ENCODE measurements at places on chromosomes 6 and 20.

DNA sequence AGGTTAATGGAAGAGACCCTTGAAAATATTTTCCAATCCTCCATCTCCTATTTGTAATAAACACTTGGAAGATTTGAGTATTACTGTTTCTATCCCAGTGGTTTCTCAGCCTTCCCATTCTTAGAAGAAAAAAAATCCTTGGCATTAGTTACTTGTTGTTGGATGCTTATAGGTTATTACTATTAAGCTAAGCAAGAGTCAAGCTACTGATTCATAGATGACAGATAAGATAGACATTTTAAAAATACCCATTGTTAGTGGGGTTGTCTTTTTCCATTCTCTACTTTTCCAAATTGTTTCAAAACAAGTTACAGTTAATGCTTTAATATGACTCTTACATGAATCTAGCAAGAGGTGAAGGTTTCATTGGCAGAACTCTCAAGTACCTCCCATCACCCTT is 158.5 kb downstream of the HIVEP2 start:
- DNase-seq, result no peak

DNA sequence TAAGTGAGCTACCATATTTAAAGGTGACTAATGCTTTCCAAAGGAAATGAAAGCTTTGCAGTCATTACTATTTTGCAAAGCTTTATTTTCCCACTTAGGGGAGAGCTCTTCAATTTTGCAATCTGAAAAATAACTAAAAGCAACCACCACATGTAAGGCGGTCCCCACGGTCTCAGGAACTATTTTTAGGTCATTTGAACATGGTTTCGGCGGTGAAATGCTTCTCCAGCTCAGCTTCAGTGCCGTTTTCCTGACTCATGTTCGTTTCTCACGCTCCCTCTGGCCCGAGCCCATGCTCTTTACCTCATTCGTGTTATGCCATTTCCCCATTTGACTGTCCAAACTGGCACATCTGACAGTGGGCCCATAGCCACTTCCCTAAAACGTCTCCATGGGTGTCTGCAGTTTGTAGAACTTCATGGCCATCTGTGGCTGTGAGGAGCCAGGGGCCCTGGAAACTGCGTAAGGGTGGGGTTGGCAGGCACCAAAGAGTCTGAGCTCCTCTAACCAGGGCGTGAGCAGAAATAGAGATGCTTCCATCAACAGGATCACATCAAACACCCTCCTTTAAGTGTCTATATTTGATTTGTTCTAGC is 46.5 kb downstream of the ADTRP start:
- no peak for DNase-seq

GRCh38 chr20:60513141-60513540 is 554.9 kb downstream of the CDH26 start:
- DNase-seq, result no peak

DNA sequence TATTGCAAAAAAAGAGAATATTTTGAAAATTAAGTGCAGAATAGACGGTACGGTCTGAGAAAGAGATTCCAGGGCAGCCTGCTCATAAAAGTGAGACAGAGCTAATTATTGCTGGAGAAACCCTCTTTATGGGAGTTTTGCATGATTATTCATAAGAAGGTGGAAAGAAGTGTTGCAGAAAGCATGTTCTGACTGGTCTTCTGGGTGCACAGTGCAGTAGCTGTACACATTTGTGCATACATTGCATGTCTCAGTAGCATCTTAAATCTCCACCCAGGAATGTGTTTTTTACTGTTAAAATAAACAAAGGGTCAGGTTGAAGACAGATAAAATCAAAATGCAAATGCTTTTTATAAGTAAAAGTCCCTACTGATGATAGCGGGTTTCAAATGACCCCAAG is 1813.6 kb upstream of the DEFB115 start:
- DNase-seq, result no peak

GRCh38 chr6:170269846-170270541 is 20.9 kb downstream of the DLL1 start:
- DNase-seq, result no peak

DNA sequence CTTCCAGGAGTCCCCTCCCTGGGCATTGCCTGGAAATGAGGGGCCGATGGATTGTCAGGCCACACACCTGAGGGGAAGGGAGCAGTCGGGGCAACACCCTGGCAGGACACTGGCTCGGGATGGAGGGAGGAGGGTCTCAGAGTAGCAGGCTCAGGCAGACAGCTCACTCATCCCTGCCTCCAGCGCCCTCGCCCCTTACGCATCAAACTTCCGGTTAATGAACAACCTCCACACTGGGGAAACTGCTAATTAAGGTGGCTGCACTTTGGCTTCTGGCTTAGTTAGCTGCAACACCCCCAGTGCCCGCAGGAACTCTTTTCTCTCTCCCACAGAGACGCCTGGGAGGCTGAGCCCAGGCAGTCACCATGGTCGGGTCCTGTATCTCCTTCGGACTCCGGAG is 13.4 kb upstream of the CHRNA4 start:
- no peak for DNase-seq

DNA sequence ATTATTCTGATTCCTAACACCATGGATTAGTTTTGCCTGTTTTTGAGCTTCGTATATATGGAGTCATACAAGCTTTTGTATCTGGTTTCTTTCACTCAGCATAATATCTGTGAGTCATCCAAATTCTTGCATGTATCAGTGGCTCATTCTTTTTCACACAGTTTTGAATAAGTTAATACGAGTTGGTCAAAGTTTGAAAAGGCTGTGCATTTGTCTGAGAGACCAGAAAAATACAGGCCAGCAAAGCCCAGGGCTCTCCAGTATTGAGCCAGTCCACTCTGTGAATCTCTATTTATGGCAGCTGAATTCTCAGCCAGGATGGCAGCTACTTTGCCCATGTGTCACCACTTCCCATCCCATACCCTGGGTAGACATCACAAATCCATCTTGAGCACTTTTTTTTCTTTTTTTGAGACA is 7.2 kb upstream of the CHMP4B start:
- no peak for DNase-seq

DNA sequence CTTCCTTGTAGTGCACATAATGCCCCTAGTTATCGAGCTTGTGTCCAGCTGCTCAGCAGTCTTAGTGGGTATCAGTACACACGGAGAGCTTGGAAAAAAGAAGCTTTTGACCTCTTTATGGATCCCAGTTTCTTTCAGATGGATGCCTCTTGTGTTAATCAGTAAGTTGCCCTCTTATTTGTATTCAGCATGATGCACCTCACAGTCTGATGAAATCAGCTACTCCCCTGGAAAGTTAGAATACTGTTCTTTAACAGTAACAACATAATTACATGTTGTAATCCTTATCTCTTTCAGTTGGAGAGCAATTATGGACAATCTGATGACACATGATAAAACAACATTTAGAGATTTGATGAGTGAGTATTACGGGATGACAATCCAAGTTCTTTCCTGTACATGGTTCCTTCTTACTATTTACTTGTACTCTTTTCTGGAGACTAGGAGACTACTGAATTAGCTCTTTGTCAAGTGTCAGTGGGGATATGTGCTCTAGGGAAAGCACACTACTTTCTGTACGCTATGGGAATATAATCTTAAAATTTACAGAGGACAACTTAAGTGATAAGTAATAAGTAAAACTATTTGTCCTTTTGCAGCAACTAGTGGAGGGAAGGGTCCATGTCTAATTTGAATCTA is 39.1 kb downstream of the PGM3 start:
- no peak for DNase-seq

DNA sequence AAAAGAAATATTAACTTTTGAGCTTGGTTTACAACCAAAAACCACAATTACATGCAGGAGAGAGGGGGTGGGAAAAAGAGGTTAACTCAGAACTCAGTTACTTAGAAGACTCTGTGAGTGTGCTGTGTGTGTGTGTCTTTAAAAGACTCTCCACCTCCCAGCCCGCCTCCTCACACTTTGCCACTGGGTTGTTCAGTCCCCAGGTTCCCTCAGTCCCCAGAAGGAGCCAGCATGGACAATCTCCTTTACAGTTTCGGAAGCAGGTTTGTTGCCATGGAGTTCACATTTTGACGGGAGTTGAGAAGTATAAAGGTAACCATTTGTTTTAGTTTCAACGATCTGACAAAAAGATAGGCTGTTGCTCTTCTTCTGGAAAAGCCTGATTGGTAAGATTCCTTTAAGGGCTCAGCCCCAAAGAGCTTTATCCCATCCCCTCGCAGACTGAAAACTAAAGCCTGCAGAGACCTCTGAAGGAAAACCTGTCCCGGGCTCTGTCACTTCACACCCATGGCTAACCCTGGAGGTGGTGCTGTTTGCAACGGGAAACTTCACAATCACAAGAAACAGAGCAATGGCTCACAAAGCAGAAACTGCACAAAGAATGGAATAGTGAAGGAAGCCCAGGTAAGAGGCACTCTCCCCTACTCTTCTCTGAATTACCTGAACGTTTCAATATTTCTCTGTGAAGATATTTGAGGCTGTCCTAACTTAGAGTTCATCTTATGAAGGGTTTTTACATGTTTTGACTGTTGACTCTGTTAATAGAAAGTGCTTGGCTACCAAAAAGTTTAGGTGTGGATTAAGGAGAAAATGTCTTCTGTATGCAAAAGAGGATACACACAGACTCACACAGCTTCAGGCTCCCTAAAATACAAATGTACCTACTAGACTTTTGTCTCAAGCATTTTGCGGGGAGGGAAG is at the start of gene SPTLC3:
SPTLC3 (plus strand) TSS at position 212 of the 921 bp plus-strand sequence; CDS start at position 508, 296 bp downstream.
- no peak for DNase-seq

GRCh38 chr20:54062812-54063280 is 7.5 kb downstream of the BCAS1 start:
- DNase-seq, result no peak

GRCh38 chr6:150078788-150079187 is 9.9 kb upstream of the ULBP3 start:
- DNase-seq, result no peak

GRCh38 chr6:124200661-124201060 is 397.0 kb downstream of the NKAIN2 start:
- no peak for DNase-seq

DNA sequence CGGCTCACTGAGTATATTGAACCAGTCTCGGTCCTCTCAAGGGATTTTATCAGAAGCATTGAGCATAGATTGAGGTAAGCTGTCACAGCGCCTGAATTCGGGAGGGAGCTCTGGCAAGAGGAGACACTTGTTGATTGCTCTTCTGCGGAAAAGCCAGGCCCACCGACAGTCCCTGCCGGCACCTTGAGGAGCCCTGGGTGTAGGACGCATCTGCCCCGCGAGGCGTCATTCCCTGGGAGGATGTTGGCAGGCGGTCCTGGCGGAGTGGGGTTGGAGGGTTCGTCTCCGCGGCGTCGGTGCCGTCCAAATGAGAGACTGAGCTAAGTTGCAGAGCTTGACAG is 843 bp downstream of the FBXO9 start:
- no peak for DNase-seq

DNA sequence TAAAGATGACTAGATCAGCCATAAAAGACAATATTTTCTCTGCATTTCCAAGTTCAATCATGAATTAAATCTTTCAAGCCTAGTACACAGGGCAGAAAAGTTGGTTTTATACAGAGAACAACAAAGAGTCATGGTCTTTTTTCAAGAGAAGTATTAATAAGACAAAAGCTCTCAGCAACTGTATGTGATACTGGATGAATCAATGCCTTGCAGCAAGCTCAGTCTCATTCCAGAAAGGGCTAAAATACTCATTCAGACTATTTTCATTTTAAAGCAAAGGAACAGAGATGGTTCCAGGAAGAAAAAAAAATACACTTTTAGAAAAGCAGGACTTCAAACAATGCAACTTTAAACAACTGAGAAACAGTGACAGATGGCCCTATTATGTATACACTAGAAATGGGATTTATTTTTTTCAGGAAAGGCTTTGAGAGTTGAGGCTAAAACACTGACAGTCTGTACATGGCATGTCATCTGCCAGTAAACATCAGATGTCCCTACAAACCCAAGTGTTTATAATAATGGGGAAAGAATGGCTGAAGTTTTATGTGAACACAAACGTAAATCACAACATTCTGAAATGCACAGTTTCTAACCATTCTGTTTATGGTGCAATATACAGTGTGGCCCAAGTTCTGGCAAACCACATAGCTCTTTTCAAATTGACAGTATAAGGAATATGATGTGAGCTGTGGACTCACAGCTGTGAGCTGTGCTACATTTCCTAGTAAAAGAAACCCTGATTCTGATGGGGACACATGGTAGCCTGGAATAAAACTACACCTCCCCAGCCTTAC is 114.3 kb upstream of the DST start:
- no peak for DNase-seq

- DNase-seq, result no peak
Observed at GRCh38 chr6:13471184-13471583, 16.2 kb downstream of the GFOD1 start.

GRCh38 chr20:39117491-39117890 is 155.3 kb downstream of the DHX35 start:
- DNase-seq, result no peak

DNA sequence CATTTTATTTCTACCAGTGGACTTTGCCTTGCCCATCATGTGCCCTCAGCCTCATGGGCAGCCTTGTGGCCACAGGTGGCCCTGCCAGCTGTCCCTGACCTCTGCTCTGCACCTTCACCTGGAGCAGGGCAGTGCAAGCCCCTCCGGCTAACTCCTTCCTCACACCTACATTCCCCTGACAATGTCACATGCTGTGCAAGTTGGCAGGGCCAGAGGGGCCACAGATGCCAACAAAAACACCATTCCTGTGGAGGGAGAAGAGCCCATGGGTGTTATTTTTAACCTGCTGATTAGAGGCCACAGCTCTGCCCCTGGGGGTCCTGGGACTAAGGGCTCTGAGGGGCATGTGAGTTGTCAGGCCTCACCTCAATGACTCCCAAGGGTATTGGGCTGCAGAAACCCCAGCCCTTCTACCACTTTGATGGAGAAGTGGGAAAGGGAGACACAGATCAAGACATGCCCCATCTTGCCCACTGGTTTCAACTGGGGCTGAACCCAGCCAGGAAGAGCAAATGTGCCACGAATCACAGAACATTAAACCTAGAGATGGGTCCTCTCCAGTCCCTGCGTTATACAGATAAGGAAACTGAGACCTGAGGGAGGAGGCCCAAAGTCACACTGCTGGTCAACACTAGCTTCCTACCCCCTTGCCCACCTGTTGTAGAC is 65.0 kb downstream of the MRPL14 start:
- no peak for DNase-seq

DNA sequence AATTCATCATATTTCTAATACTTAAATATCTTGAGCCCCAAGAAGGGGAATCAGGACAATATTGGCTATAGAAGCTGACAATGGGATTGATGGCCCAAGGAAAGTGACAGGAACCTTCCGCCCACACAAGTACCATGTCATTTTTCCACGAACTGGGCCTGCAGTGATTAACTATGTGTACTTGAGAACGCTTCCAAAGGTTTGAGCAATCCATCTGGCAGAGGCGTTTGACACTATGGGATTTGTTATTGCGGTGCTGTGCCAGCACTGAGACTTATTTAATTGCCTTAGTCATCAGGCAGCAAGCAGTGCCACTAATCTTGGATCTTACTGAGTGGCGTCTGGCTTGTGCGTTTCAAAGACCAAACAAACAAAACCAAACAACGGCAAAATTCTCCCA is 135.6 kb upstream of the UST start:
- no peak for DNase-seq

GRCh38 chr6:82909551-82909950 is 156.1 kb downstream of the UBE3D start:
- DNase-seq, result no peak

DNA sequence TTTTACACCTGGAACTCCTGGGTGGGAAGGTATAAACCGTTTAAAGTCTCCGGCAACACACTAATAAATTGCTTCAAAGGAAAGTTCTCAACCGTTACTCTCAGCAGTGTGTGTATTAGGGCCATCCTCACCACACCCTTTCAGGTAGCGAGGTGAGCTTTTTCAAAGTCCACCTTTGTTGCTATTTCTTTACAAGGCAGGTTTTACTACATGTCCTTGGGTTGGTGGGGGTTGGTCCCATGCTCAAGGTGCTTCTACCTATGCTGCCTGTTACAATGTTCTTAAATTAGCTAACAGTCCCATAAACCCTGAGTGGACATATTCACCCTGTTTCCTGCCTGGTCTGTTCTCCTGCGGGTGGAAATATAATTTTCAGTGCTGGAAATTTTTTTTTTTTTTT is 13.2 kb upstream of the OSER1 start:
- DNase-seq, result no peak
